Body of pancreas (tissue), 4 donors: ENCODE measurements at places on chromosomes 16 and 17.

DNA sequence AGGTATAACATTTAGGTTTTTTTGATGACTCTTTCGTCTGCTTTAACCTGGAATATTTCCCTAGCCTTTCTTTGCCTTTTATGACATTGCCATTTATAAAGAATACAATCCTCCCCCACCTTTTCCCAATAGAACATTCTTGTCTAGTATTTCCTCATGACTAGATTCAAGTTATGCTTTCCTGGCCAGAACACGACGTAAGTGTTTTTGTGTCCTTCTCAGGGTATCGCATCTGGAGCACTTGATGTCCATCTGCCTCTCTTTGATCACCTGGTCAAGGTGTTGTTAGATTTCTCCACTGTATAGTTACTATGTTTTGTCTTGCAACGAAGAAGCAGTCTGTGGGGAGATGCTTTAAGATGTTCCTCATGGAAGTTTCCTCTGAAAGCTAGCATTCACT lies 87.4 kb downstream of the MSI2 start:
- peaks cover 4% of the 10 kb centered on the region for H3K4me1 ChIP-seq
- no peaks in the 10 kb centered on the region for H3K36me3 ChIP-seq
- no peak overlapping the region for H3K27ac ChIP-seq
- H3K27me3 ChIP-seq = no peaks in the 10 kb centered on the region
- no peak for DNase-seq

GRCh38 chr17:74304184-74304583 lies 21.8 kb upstream of the KIF19 start:
- no peaks in the 10 kb centered on the region for H3K4me1 ChIP-seq
- no peaks in the 10 kb centered on the region for H3K27me3 ChIP-seq
- no peaks in the 10 kb centered on the region for H3K36me3 ChIP-seq
- H3K27ac ChIP-seq = no peak overlapping the region
- no peak overlapping the region for H3K4me3 ChIP-seq
- no peak for DNase-seq

GRCh38 chr17:75764711-75765421 lies at the start of gene GALK1:
Gene GALK1, minus strand, starts transcription at chr17:75765192. Its CDS starts 56 bp downstream, at chr17:75765136.
- no peaks in the 10 kb centered on the region for H3K27me3 ChIP-seq
- H3K4me3 ChIP-seq = peak within 1 kb of the TSS; percentile 24
- peak; percentile 77 for DNase-seq
- H3K27ac ChIP-seq = peak within 1 kb of the TSS; percentile 82
- H3K4me1 ChIP-seq = peaks cover 34% of the 10 kb centered on the region

DNA sequence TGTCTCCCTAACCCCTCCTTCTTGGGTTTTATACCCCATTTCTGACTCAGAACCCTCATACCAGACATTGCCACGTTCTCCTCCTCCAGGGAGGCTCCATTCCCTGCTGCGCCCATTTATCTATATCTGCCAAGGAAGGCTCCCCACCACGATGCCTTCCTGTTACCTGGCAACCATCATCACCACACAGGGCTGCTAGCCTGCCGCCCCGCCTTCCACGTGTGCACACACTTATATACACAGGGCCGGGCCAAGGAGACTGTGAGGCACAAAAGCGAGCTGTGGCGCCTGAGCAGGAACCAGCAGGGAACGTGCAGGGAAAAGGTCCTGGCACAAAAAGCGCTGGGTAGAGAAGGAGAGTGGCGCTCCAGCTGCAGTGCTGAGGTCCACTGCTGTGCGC lies 261.8 kb downstream of the CBLN1 start:
- H3K27me3 ChIP-seq = peaks cover 13% of the 10 kb centered on the region
- no peaks in the 10 kb centered on the region for H3K36me3 ChIP-seq
- H3K27ac ChIP-seq = no peak overlapping the region
- DNase-seq = no peak
- no peaks in the 10 kb centered on the region for H3K4me1 ChIP-seq

DNA sequence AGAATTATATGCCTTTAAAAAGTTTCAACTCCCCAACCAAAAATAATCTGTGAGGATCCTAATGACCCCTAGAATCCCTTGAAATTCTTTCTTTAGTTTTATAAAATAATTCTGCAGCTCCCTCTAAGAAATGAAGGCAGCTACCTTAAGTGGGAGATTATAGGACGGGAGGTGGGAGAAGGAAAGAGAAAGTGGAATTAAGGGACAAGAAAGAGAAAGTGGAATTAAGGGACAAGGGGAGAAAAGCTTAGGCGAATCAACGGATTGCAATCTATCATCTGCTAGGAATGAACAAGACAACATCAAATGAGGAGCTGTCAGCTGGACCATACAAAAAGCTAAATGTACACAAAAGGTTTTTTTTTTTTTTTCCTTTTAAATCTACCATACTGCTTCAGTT lies 262.0 kb downstream of the ZFHX3 start:
- H3K27ac ChIP-seq = no peak overlapping the region
- no peaks in the 10 kb centered on the region for H3K4me1 ChIP-seq
- H3K27me3 ChIP-seq = no peaks in the 10 kb centered on the region
- H3K4me3 ChIP-seq = no peak overlapping the region
- DNase-seq = no peak

GRCh38 chr17:15343749-15344148 lies 2.4 kb upstream of the TEKT3 start:
- peaks cover 11% of the 10 kb centered on the region for H3K4me1 ChIP-seq
- H3K27me3 ChIP-seq = no peaks in the 10 kb centered on the region
- no peak overlapping the region for H3K4me3 ChIP-seq
- H3K27ac ChIP-seq = no peak overlapping the region
- no peak for DNase-seq
